ENCODE measurements at places on chromosomes 2 and 18. TPM values are rescaled to one million over a fixed set of nuclear protein-coding genes. Genes with fewer than 3 reads are reported as not detected.
A peak's percentile ranks its signal among the peaks of the same experiment; 100 is the strongest.

GRCh38 chr2:168432565-168433186 is 23.4 kb upstream of the CERS6 start:
- no peak for DNase-seq

DNA sequence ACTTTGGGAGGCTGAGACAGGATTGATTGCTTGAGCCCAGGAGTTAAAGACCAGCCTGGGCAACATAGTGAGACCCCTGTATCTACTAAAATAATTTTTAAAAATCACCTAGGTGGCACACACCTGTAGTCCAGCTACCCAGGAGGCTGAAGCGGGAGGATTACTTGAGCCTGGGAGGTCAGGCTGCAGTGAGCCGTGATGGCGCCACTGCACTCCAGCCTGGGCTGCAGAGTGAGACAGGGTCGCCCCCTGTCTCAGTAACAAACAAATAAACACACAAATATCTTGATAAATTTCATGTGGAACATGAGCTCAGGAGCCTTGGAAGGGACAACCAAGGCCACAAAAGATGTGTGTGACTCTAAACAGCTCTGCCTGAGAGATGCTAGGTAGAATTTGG is 11.7 kb upstream of the ANKRD53 start:
- DNase-seq, result no peak

The AGXT gene
- polyA plus RNA-seq, result 0.27 TPM

The SLC9A4 gene
- not detected for polyA plus RNA-seq

DNA sequence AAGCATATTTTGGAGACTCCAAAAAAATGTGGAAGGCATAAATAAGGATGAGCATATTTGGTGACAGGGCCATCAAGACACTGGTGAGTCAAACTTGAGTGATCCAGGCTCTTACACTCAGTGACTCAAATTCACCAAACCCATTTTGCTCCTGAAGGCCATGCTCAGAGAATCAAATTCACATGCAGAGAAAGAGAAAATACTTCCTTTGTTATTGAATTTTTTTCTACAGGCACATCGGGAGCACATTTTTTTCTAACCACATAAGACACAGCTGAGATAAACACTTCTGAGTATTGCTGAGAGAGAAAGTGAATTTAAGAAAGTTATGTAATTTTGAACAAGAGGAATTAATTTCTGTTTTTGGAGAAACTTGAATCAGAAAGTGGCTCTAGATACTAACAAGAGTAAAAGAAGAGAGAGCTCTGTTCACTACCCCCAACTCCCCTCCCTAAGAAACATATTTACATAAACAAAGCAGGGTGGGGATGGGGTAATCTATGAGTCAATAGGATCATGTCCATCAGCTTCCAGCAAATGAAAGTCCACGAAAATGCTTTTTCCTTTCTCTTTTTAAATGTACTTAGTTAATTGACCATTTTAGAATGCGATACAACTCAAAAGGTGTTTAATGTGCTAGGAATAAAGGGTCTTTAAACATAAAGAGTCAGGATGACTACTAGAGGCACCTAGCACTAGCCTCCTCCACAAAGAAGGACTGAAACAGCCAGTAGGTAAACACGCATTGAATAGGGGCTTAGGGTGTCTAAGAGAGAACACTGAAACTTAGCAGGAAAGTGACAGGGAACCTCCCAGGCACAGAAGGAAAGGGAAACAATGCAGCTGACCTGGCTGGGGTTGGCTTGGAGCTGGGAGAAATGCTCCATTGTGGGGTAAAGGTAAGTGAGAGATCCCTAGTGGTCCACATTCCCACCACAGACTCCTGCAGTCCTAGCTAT is 152.3 kb downstream of the KCNE4 start:
- no peak for DNase-seq

DNA sequence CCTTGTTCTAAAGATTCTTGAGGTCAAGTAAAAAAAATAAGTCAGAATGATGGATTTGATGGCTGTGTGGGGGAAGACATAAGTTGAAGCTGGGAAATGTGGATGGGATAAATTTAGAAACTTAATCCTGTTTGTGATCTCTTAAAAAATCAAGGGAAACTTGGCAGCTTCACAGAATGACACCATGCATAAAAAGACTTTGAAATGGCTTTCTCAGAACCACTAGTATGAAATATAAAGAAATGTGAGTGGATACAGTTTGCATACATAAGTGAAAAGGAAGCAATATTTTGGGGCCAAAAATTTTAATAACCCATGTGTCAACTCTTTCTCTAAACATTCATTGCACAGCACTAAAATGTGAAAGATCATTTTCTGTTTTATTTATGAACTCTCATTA is 21.7 kb downstream of the CDH19 start:
- no peak for DNase-seq

The SUCLG1 gene
- 462 TPM for polyA plus RNA-seq

GRCh38 chr18:63051928-63052327 is 267.6 kb downstream of the BCL2 start:
- DNase-seq, result no peak

The CD8A gene
- polyA plus RNA-seq, result 1.8 TPM

DNA sequence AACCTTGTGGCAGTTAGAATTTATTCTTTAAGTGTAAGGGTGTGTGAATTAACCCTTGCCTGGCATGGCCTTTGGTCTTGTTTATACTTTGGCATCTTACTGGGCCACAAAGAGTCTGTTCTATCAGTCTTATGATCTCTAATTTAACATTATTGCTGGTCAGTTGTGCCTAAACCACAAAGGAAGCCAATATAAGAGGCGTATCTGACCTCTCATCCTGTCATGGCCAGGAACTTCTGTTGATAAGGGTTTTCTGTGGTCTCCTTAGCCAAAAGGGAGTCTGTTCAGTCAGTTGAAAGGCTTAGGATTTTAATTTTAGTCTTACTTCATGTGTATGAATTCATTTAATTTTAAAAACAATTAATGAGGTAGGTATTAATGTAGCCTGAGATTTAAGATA is 127.2 kb downstream of the LRRTM4 start:
- DNase-seq, result no peak

GRCh38 chr2:230412846-230413245 is 3.2 kb upstream of the SP100 start:
- DNase-seq, result no peak

DNA sequence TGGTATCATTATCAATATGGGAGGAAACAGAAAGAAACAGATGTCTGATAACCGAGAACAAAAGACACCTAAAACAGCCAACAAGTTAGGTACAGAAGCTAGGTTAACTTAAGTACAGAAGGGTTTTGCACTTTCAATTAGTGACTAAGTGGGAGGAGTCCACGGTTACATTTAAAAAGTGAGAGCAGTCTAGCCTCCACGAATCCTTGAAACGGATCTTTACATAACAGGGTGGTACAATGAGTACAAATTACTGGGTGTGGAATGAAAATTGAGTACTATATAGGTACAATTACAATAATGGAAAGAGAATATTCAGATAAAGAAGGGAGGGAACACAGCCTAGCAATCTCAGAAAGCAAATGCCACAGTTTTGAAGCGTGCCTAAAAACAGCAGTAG is 76.6 kb downstream of the TLK1 start:
- peak; percentile 11 for DNase-seq

- DNase-seq, result no peak
Measured at GRCh38 chr18:56278421-56279003, 359.9 kb downstream of the TXNL1 start.

- no peak for DNase-seq
Measured at GRCh38 chr2:169005080-169005598, 26.0 kb downstream of the ABCB11 start.

GRCh38 chr2:119521433-119522050 is 2.7 kb downstream of the SCTR start:
- DNase-seq, result no peak

DNA sequence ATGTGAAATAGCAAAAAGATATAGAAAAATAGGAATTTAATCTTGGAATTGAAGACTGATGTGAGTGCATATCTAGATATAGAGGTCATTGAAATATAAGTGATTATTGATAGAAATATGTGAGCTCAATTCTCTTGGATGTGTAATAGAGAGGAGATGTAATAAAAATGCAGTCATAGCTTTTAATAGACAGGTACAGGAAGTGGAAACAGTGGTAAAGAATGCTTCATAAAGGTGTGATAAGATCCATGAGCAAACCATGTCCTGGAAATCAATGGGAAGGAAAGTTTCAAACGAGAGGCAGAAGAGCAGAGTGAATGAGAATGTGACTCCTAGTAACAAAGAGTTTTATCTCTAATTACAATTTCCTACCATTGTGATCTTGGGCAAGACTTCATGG is 634.7 kb upstream of the ZNF804A start:
- no peak for DNase-seq

GRCh38 chr18:59270689-59271257 is 2.5 kb downstream of the RAX start:
- DNase-seq, result no peak

DNA sequence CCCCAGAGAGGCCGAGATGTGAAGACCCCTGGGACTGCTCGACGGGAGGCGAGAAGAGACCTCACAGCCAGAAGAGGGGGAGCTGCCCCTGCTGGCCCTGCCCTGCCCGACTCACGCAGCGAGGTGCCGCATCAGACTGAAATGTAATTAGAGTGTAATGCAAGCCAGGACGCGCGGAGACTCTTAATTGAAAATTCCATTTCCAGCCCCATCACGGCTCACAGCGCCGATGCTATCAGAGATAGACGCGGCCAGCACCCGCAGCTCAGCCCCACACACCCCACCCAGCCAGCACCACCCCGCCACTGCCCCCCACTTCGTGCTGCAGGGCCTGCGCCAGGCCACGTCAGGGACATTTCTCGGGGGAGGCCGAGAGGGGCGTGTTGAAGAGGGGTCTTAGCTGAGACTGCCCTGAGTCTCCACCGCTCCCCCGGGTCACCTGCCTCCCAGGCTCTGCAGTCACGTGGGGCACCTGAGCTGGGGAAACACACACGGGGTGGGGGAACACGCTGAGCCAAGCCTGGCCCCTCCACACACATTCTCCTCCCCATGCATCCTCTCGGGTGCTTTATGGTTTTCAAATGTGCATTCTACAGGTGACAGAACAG is 78.1 kb downstream of the TEX51 start:
- no peak for DNase-seq

DNA sequence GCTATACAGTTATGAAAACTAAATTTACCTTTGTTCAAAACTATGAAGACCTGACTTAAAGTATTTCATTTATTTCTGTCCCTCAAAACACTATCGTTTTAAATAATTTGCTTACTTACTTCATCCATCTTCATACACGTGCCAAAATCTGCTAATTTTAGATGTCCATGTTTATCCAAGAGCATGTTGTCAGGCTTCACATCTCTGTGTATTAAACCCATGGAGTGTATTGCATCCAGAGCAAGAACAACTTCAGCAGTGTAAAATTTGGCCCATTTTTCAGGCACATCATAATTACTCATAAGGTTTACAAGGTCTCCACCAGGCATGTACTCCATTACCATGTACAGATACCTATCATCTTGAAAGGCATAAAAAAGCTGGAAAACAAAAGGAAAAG is 80.3 kb downstream of the SLC66A3 start:
- no peak for DNase-seq

- no peak for DNase-seq
Measured at GRCh38 chr2:232927793-232928550, 57.9 kb downstream of the SNORC start.

The SEMA4C gene
- 26.8 TPM for polyA plus RNA-seq

DNA sequence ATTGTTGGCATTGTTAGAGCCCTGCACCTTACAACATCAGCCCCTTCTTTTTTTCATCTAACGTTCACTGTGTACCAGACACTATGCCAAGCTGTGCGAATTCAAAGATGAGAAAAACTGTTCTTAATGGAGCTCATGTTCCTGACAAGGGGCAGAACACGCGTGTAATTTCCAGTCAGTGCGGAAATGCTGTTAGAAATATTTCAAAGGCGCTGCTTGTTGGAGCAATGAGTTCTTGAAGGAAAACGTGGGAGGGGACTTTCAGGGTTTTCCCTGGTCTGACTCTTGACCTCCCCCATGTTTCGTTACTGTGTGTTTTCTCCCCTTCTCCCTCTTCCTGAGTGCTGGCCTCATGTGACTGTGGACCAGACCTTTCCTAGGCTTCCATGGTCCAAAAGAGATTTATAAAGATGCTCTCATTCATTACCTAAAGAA is 1.5 kb downstream of the MTHFD2 start:
- DNase-seq, result no peak

The UNC80 gene
- polyA plus RNA-seq, result 0.33 TPM

The SLC16A14 gene
- 2.0 TPM for polyA plus RNA-seq

DNA sequence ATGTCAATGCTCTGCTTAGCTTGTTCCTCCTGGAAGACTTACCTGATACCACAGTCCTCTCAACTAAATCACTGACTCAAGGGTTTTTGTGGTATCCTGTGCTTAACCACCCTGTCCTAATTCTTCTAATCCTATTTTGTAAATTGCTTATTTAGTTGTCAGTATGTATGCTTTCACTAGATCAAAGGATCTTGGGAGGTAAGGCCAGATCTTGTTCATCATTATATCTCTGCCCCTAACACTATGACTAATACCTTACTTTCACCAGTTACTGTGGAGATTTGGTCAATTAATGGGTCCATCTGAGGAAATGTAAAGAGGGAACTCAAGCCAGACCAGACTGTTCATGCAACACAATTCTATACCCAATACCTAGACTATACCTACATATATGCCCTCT is 203.2 kb downstream of the GULP1 start:
- no peak for DNase-seq

DNA sequence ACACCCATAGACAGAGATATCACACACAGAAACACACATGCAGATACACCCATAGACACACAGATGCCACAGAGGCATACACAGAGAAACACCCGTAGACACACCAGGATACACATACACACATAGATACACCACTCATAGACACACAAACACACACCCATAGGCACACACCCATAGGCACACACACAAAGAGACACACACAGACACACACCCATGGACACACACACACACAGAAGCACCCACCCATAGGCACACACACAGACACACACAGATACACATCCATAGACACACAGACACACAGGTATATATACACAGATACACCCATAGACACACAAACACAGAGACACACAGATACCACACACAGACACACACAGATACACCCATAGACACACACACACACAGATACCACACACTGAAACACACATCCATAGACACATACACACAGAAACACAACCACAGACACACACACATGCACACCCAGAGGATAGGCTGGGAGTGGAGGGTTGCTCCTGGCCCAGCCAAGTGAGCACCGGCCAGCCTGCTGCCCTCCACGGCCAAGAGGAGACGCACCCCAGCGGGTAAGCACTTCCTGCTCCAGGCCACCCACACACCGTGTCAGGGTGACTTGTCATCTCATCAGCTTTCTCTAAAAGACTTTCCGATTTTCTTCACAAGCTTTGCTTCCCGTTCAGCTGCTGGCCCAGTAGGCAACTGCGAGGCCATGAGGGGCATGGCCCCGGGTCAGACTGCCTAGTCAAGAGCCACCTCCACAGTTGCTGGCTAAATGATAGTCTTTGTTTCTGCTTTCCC is 14.1 kb upstream of the CNNM3 start:
- no peak for DNase-seq

Measured in small intestine (tissue), 16 donors.